ENCODE measurements at places on chromosomes 6 and 20. TPM values are rescaled to one million over a fixed set of nuclear protein-coding genes. Genes with fewer than 3 reads are reported as not detected.

Gene FLRT3
- total RNA-seq: 2.1 TPM

Gene C6orf47
- total RNA-seq: 16.7 TPM

Gene SAMD5
- 1.5 TPM for total RNA-seq

Gene KIF25
- not detected for total RNA-seq

Gene POM121L2
- not detected for total RNA-seq

Gene ADGRF1
- 0.76 TPM for total RNA-seq

All from mesangial cell (primary cell).